CD4-positive, alpha-beta T cell treated with Interleukin-6 for 4 hours (primary cell): ENCODE measurements at places on chromosomes 11 and 22.

DNA sequence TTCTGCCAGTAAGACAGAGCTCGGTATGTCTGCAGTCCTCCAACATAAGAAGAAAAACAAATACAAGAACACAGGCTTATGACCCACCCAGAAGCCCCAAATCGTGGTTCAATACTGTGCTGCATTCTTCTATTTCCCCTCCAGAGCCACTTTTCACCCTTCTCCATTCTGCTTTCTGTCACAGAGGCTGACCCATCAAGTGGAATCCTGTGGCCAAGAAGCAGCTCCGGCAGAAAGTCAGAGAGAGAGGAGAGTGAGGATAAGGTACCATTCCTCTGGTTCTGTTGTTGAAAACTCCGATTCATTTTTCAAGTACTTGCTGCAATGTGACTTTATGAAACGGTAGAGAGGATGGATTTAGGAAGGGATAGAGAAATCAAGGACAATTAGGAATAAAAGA, 30.4 kb downstream of the PGM2L1 start:
- no peak for DNase-seq

DNA sequence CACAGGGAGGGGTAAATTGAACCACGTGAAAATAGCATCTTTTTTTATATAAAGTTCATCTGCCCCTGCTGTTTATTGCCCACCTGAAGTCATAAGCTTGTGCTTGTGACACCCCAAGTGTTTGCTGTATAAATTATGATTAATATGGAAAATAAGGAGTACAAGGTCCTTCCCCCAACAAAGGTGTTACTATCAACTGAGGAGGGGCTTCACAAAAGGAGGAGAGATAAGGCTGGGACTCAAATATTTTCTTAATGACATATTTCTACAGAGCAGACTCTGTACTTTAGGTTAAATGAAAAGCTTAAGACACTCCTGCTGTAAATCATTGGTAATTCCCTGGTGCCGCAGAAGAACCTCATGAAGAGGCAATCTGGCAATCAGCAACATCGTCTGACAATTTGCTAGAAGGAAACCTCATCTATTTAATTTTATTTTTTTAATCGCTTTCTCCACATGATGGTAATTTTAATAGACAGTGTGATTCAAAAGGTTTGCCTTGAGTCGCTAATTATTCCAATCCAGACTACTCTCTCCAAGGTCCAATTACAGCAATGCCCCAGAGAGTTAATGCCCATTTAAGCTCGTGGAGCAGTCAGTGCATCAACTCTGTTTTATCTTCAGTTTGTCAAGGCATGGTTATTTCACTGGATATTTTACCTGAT, 1432.4 kb downstream of the FAM181B start:
- DNase-seq, result no peak

DNA sequence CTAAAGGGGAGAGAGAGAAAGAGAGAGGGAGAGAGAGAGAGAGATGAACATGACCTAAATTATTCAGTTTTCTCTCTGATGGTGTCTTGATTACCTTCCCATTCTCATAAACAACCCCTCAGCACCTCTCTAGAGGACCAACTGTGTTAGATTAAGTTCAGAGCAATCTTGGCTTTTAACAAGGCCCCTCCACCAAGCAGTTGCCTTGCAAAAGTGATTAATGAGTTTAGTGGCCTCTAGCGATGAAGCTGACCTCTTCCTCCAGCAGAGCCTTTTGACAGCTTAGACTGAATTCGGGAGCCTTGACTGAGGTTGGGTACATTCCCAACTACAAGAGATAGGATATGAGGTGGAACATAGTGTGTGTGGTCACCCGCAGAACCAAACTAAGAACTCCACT, 66.1 kb downstream of the ARL14EP start:
- no peak for DNase-seq

DNA sequence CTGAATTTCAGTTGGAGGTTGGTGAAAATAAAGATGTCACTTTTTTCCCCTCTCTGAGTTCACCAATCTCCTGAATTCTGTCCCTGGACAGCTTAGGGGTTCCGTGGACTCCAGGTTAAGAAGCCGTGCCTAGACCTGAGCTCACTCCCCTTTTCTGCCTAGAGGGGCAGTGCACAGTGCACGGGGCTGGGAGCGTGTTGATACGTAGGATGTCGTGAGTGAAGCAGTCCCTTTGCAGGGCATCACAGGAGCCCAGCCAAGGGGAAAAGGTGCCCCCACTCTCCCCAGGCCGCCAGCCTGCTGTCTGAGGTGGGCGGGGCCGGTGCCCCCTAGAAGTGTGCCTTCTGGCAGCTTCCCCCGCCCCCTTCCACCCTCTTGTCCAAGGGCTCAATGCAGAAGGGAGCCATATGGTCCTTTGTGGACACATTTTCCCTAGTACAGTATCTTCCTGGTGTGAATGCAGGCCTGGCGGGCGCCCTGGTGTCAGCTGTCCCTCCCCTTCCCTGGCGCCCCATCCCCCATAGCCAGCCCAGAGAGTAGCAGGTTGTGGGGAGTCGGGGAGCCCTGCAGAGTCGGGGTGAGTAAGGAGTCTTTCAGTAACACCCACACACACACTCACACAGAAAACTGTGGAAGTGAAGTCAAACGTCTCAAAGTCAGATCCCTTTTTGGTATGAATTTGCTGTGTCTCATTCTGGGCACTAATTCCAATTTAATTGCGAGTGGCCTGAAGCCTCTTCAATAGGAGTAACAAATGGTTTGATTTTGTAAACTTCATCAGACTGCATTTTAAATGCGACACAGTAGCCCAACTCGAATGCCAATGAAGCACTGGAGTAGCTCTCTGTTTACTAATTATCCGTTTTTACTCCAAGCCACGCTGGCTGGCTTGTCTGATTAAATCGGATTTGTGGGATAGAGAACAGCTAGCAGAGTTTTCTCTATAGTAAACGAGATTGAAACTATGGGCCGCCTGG, 67.5 kb upstream of the NNMT start:
- DNase-seq, result no peak

GRCh38 chr11:28834877-28835276, 726.7 kb downstream of the METTL15 start:
- no peak for DNase-seq

- DNase-seq, result no peak
Observed at GRCh38 chr22:32951807-32952153, 106.4 kb downstream of the SYN3 start.

DNA sequence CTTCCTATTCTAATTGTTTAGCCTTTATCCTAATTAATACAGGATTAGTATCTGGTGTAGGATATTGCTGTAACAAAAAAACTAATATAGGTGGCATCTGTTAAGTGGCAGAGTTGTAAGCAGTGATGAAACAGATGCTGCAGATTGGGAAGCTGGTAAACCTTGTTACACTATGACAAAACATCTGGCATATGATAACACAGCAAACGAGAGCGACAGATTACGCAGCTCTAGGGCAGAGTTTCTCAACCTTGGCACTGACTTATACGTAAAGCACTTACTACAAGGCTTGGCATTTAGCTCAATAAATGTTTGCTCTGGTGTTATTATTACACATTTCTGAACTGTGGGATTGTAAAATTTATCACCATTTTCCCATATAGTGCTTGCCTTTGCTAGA, 137.0 kb downstream of the ATG16L2 start:
- DNase-seq, result no peak

GRCh38 chr22:37435970-37436603, 8.8 kb upstream of the ELFN2 start:
- no peak for DNase-seq

DNA sequence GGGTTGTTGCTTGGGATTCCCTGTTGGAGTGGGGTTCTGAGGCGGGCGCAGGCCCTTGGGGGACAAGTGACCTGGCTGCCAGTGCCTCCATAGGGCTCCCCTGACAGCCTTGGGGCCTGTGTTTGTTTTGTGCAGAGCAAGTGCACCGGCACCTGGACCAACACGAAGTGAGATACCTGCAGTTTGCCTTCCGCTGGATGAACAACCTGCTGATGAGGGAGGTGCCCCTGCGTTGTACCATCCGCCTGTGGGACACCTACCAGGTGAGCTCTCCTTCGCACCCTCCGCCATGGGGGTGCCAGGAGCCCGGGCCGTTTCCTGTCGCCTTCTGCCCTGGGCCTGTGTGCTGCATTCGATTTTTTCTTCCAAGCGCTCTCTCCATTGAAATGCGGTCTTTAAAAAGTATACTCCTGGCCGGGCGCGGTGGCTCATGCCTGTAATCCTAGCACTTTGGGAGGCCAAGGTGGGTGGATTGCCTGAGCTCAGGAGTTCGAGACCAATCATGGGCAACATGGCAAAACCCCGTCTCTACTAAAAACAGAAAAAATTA, 274.6 kb downstream of the TBC1D22A start:
- DNase-seq, result no peak

- DNase-seq, result no peak
Observed at GRCh38 chr11:25655636-25656035, 676.3 kb upstream of the ANO3 start.

GRCh38 chr11:134413826-134414731, 2.0 kb upstream of the B3GAT1 start:
- no peak for DNase-seq

- DNase-seq, result no peak
Observed at GRCh38 chr22:39130892-39131855, 21.3 kb downstream of the CBX7 start.

- DNase-seq, result no peak
Observed at GRCh38 chr22:26097840-26098239, 71.4 kb upstream of the SEZ6L start.

GRCh38 chr11:34149786-34150185, 44.4 kb downstream of the NAT10 start:
- DNase-seq, result peak; percentile 15

GRCh38 chr22:38032681-38033521, 24.3 kb upstream of the PICK1 start:
- DNase-seq, result no peak

DNA sequence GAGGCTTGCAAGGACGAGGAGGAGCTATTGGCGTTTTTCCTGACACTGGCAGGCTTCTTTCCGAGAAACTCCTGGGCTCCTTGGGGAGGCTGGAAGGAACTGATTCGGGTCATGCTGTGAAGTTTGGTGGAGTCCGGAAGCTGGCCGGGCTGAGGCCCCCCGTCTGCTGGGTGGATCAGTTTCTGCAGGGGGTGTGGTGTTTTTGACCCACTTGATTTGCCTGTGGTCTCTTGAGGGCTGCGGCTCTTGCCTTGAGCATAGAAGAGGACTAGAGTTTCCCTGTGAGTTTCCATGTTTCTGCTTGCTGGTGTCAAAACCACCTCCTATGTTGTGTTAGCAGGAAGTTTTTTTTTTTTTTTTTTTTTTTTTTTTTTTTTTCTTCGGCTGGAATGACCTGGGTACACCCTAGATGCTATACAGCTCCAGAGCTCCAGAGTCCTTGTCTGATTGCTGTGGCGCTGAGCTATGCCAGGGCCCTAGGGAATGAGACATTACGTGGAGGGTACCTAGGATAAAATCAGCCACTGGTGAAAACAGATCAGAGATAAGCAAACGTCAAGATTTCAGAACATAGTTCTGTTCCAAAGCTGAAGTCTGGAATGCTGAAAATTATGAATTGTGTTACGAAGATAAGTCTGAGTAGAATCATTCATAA, 728 bp downstream of the TBC1D22A start:
- DNase-seq, result peak; percentile 47

GRCh38 chr22:23533328-23533762, 46.7 kb downstream of the IGLL1 start:
- DNase-seq, result peak; percentile 11

DNA sequence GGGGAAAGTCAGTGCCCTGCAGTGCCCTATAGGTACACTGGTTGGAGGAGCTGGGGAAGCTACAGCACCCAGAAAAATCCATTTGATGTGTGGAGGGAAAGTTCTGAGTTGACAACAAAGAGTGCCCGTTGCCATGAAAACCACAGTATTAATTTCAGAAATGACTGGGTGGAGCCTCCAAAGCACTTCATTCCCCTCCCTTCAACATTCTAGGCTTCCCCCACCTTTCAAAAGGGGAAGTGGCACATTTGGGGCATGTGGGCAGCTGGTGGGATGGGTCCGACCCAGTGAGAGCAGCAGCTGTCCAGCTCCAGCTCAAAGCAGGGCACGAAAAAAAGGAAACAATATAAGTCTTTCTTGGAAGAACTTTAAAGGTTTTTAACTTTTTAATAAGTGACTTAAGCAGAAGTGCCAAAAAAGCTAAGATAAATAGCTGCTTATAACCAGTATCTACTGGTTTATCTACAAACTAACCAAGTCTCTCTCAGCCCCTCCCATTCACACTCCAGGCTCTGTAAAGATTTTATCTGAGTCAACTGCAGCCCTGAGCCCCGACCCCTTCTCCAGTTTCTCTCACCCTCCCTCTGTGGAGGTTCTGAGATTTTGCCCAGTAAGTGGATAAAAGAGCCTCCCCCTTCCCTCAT, 9.0 kb upstream of the AHNAK start:
- peak; percentile 53 for DNase-seq

DNA sequence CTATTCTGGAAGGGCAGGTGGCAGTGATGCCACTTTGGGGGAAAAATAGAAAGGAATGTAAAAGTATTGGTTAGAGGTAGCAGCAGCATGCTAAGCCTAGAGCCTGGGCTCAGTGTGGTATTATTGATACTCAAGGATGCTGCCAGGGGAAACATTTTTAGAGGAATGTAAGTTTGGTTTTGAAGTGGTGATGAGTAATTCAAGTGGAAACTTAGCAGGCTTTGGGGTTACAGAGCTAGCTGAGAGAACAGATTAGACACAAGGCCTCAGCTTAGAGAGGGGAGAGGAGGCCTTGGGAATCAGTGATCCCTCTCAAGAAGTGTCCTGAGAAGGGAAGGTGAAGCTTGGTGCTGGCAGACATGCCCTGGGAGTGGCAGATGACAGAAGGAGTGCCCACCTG, 32.9 kb upstream of the DDI1 start:
- no peak for DNase-seq

DNA sequence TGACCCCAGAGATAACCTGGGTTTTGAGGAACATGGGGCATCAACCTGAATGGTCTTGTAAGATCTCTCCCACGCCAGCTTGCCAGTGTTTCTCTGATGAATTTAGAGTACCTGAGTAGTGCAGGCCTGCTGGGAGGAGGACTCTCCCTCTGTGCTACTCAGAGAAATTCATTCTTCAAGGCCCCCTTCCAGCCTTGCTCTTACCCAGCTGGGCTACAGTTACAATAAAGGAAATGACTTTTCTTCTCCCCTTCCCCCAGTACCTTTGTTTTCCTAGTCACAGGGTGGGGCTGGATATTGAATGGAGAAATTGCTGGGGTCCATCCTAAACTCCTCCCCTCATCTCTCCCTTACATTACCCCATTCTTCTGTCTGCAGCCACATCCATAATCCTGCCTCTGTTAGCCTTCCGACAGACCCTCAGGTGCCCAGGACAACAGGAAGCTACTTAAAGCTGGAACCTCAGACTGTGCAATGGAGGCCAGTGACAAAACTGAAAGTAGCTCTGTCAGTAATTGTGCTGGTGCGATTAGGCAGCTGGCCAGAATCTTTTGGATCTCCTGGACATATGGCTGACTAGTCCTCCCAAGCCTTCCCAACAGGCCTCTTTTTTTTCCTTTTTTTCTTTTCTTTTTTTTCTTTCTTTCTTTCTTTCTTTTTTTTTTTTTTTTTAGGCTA, 17.4 kb downstream of the LIMK2 start:
- DNase-seq, result peak; percentile 43

- DNase-seq, result no peak
Observed at GRCh38 chr11:128496692-128497060, 90.7 kb downstream of the ETS1 start.
